ENCODE measurements at places on chromosomes 5 and 9.

DNA sequence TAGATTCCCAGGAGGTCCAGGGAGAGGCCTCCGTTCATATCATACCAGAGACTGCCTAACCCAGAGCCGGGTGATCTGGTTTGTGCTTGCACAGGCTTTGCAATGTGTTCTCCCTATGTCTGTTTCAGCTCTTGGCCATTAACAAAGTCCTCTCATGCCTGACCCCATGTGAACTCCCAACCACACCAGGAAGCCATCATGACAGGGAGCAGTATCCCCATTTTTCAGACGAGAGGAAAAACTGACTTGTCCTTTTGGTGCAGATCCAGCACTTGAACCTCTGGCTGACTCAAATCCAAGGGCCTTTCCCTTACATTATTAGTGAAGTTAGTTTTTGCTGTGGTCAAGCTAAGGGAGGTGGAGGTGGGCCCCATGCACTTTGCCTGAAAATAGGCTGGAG lies 58.4 kb downstream of the TEX10 start:
- DNase-seq, result no peak

DNA sequence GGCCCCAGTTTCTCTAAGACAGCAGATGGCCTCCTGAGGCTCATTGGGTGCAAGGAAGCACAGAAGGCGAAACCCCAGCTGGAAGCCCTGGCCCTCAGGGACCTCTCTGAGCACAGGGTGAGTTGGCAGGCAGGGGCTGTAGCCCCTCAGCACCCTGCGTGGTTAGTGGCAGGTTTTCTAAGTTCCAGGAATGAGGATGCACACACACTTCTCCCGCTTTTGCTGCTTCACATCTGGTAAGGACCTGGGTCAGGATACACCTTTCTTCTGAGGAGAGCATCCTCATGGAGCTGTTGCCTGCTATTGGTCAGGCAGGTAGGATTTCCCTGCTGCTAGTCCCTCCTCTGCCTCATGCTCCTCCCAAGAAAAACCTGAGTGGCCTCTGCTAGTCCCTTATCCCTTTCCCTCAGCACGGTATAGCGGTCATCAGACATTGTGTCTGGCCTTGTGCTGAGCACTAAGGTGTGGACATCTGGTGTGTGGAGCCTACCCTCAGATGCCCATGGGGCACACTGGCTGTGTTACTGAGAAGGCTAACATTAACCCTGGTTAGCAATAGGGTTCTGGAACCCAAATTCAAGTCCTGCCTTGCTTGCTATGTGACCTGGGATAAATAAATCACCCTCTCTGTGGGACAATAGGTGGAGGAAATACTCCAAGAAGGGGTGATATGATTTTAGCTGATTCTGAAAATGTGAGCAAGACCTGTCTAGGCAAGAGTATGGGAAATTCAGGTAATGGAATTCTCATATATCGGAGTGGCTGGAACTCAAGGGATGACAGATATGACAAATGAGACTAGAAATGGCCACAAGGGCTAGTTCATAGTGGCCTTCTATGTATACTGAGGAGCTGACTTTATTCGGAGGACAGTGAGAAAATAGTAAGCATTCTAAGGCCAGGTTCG lies 1.6 kb downstream of the SLC22A4 start:
- DNase-seq, result no peak

GRCh38 chr5:87949676-87950631 lies 318.7 kb downstream of the TMEM161B start:
- no peak for DNase-seq

GRCh38 chr9:34600908-34601307 lies 11.0 kb downstream of the RPP25L start:
- DNase-seq, result no peak

DNA sequence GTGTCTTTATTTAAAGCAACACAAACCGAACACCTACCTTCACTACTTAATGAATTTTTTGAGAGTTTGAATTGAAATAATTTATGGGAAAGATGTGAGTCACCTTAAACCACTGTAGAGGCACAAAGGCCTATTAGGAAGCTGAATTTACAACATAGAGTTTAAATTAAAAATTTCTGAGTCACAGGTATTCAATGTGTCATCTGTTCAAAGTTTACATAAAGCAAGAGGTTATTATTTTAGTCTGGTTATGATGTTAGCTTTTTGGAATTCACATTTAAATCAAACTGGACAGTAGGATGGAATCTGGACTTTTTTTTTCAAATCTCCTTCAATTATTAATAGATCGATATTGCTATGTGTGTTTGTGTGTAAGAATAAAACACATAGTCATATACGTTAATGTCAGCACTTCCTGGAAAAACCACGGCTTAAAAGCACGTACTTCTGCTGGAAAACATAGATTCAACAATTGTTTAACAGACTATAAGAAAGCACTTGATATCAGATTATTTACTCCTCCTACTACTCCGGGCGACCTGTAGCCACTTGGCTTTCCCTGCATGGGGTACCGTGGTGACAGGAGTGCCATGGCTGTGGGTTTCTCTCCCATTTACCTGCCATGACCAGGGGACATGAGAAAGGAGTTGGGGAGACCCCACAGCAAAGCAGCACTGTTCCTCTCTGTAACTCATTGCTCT lies 638.6 kb downstream of the SEMA5A start:
- DNase-seq, result peak; percentile 86

DNA sequence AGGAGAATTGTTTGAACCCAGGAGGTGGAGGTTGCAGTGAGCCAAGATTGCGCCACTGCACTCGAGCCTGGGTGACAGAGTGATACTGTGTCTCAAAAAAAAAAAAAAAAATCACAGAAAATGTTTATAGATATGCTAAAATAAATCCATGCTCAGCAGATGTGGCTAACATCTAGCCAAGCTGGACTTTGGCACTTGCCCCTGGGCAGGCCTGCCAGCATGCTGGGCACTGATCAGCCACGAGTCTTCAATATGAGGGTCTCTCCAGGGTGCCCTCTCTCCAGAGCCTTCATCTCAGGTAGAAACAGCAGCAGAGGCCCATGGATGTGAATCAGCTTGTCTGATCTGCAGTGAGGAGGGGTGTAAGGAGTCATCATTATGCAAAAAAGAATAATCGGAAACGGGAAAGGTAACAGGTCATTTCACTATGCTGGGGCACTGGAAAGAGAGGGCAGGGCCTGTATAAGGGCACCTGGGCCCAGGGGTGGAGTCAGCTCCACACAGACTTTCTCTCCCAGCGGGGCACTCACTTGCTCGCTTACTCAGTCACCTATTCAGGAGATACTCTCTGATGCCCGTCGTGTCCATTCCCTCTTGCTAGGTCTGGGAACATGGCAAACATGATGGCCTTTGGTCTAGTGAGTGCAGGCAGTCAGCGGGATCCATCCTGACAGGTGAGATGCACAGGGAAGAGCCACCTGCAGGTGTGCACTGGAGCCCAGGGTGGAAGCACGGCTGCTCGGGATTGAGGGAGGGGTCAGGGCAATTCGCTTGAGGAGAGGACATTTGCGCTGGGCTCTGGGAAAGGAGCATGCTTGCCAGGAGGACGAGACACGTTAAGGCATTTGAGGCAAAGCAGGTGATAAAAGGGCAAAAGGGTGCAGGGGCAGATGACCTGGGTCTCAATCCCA lies 17.1 kb downstream of the RNF44 start:
- no peak for DNase-seq

- DNase-seq, result no peak
Observed at GRCh38 chr9:134231330-134231745, 67.0 kb upstream of the RNU6ATAC start.

DNA sequence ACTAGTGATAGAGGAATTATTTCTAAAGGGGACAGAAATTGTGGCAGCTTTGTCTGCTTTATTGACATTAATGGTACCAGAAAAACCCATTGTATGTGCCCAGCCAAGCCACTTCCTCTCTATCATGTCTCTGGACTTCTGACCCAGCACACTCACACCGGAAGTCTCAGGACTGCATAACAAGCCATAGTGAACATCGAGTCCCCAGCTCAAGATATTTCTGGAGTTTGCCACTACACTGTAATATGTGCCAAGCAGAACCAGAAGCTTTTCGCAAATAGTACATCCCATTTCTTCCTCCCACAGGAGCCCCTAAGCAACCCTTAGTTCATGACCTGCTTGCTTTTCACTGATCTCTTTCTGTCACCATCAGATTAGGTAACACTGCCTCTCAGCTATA lies 187.4 kb upstream of the GHR start:
- peak; percentile 10 for DNase-seq

GRCh38 chr5:144002876-144003275 lies 167.6 kb downstream of the YIPF5 start:
- DNase-seq, result no peak

GRCh38 chr5:32182463-32183063 lies 8.4 kb upstream of the GOLPH3 start:
- DNase-seq, result no peak

DNA sequence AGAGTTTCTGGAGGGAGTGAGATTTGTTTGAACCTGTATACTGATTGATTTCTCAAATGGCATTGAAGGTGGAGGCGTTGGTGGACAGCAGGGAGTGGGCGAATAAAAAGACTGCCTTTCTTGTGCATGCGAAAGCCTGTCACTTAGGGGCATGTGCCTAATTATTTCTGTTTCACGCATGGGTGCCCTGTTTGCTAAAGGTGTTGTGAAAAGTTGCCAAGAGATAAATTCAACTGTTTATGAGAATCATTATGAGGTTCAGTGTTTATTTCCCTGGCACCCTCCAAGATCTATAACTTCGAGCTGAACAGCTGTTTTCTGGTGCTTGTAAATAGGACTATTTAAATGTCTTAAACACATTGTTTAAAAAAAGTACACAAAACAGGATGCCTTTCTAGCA lies 67.4 kb upstream of the DMRTA1 start:
- no peak for DNase-seq

GRCh38 chr5:63456279-63456678 lies 506.0 kb downstream of the HTR1A start:
- no peak for DNase-seq

DNA sequence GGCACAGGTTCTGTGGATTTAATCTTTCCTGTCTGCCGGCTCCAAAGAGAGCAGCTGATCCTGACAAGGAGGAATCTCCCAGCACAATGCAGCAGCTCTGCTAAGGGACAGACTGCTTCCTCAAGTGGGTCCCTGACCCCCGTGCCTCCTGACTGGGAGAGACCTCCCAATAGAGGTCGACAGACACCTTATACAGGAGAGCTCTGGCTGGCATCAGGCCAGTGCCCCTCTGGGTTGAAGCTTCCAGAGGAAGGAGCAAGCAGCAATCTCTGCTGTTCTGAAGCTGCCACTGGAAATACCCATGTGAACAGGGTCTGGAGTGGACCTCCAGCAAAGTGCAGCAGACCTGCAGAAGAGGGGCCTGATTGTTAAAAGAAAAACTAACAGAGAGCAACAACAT lies 630.2 kb upstream of the FTMT start:
- DNase-seq, result no peak

DNA sequence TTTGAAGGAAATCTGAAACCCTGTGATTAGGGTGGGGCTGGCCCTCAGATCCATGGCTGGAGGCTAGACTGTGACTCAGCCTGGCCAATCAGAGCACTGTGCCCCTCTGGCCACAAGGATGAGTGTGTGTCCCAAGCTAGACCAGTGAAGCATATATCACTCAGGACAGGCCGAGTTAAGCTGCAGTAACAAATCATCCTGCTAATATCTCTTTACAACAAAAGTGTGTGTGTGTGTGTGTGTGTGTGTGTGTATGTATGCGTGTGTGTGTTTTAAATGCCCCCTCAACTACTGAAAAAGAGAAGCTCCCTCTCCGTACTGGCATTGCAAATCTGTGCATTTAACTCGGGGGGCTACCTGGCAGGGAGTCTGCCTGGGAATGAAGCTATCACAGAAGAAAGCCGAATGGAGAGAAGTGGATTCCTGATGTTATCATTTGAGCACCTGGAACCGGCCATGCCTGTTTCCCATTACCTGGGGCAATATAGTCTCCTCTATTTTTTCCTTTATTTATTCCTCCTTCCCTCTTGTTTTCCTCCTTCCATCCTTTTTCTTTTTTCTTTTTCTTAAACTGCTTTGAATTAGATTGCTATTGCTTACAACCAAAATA lies 25.6 kb downstream of the STC2 start:
- no peak for DNase-seq

- no peak for DNase-seq
Observed at GRCh38 chr5:100519075-100519474, 16.1 kb upstream of the FAM174A start.

GRCh38 chr9:15915711-15916110 lies 362.9 kb downstream of the CCDC171 start:
- peak; percentile 23 for DNase-seq

GRCh38 chr9:134555094-134555650 lies 86.4 kb upstream of the COL5A1 start:
- DNase-seq, result no peak

- DNase-seq, result no peak
Observed at GRCh38 chr5:24805230-24805629, 160.5 kb upstream of the CDH10 start.

DNA sequence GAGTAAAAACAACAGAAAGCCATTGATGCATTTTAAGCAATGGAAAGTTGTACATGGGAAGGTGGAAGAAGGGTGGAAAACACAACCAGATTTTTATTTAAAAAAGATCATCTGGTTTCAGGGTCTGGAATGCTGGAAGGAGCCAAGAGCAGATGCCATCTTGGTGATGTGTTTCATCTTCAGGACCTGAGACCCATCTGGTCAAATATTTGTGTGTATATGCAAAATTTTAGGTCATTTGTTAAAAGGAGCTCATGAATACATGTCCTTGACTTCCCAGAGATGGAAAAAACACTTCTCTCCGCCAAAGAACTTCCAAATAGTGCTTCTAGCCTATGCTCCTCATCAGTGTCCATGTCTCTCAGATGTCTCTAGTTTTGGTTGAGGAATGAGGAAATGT lies 110.6 kb upstream of the GDNF start:
- DNase-seq, result no peak

DNA sequence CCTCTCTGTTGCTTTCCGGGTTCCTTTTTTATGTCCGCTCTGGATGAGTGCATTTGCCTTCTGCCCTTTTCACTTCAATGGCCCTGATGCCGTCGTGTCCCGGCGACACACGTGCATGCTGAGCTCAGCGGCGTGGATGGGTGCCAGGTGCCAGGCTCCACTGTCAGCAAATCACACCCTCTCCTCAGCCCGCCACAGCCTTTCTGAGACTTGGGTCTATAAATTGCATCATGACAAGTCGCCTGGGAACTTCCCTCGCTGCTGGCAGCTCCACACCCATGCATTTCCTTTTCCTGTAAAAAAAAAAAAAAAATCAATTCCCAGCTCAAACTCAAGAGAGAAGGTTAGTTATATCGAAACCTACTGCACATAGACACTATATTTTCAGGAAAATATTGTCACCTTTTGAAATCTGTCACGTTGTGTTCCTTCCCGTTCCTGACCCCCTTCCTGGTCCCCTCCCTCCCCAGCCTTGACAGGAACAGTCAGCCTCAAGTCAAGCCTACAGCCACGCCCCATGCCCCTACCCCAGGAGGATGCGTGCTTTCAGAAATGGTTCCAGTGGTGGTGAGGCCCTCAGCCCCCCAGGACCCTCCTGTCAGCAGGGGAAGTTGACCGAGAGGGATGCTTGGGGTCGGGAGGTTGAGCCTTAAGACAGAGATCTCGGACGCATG lies 110.3 kb upstream of the PTCH1 start:
- DNase-seq, result no peak

GRCh38 chr9:74016004-74016403 lies 481.1 kb upstream of the RORB start:
- DNase-seq, result no peak
